ENCODE measurements at places on chromosomes 6 and 20. TPM values are rescaled to one million over a fixed set of nuclear protein-coding genes. Genes with fewer than 3 reads are reported as not detected.
A peak's percentile ranks its signal among the peaks of the same experiment; 100 is the strongest.

GRCh38 chr6:148516217-148516616, 173.6 kb downstream of the SASH1 start:
- DNase-seq = no peak
- no peak overlapping the region for H3K27ac ChIP-seq
- no peaks in the 10 kb centered on the region for H3K36me3 ChIP-seq
- peaks cover 16% of the 10 kb centered on the region for H3K27me3 ChIP-seq

DNA sequence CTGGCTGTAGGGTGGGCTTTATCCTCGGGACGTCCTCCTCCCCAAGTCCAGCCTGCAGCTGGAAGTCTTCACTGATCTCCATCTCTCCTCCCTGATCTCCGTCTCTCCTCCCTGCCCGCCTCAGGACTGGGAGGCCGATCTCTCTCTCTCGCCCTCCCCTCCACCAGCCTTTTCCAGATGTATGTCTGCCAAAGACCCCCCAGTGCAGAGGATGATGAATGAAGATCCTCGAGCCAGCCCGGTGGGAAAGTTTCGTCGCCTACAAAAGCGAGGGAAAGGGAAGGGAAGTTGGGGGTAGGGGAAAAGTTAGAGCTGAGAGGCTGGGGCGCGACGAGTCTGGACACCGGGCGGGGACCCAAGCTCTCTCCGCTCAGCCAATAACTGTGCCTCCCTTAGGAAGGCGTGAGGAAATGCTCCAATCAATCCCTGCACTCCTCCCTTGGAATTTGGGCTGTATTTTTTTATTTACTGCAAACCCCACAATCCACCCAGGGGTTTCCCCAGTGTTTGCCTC, 595 bp upstream of the SRF start:
- H3K4me1 ChIP-seq = peaks cover 30% of the 10 kb centered on the region
- H3K36me3 ChIP-seq = peaks cover 16% of the 10 kb centered on the region
- peaks cover 8% of the 10 kb centered on the region for H3K27me3 ChIP-seq
- DNase-seq = no peak
- peak overlapping the region; percentile 98 for H3K4me3 ChIP-seq

GRCh38 chr6:128171182-128171581, 270.3 kb upstream of the THEMIS start:
- no peak overlapping the region for H3K4me3 ChIP-seq
- H3K27me3 ChIP-seq = no peaks in the 10 kb centered on the region
- H3K36me3 ChIP-seq = peaks cover 1% of the 10 kb centered on the region

GRCh38 chr6:1612299-1612973, 2.7 kb downstream of the FOXC1 start:
- peaks cover 66% of the 10 kb centered on the region for H3K27me3 ChIP-seq
- DNase-seq = no peak
- H3K4me3 ChIP-seq = peak overlapping the region; percentile 65
- H3K36me3 ChIP-seq = no peaks in the 10 kb centered on the region
- H3K4me1 ChIP-seq = peaks cover 21% of the 10 kb centered on the region

Gene PCIF1
- 28.4 TPM for total RNA-seq

All from activated naive CD8-positive, alpha-beta T cell treated with anti-CD3 and anti-CD28 coated beads for 36 hours (primary cell).